ENCODE measurements at places on chromosomes 16 and 17.

GRCh38 chr17:50349243-50349600, 3.3 kb downstream of the XYLT2 start:
- no peak for DNase-seq

DNA sequence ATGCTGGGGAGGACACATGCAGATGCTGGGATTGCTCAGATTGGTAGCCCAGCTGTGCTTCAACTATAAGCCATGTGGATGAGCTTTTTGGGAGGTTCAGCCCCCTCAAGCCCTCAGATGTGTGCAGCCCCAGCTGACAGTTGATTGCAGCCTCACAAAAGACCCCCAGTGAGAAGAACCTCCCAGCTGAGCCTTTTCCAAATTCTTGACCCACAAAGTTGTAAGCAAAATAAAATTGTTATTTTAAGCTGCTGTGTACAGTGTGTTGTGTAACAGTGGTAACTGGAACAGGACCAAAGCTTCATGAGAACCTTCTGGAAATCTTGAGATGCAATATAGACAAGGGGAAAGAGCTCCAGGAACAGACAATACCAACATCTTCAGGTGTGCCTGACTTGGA, 156.8 kb upstream of the IRX3 start:
- DNase-seq: no peak

DNA sequence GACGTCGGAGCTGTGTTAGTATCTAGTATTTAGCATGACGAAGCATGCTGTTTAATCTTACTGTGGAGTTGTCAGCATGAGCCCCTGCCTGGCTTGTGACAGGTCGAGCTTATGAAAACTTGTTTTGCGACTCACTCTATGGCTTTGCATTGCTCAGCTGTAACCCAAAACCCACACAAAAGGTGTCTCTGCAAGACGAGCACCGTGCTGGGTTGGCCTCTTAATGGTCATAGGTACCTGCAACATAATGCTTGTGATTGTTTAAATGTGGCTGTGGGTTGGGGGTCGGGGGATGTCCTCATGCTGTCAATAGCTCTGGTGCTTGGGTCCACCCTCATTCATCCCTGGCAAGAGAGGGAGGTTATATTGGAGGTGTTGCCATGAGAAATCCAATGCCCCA, 5.4 kb downstream of the NTN1 start:
- DNase-seq: no peak

- no peak for DNase-seq
These were observed 39.8 kb upstream of the TOM1L1 start for GRCh38 chr17:54860617-54861470.

DNA sequence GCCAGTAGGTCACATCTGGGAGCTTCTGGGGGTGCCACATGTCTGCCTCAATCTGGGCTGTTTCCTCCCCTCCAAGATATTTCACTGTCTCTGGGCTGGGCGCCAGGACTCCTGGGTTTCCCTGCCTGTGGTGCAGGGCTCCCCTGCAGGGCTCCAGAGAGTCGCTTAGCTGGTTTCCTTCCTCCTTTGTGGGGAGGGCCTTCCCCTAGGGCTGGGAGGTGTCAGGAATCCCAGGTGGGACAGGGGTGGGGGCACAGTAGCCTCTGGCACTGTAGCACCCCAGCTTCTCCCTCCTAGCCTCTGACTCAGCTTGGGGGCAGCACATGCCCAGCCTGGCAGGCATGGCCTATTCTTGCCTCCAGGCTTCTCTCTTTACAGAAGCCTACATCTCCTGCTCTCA, 2.6 kb downstream of the RARA start:
- no peak for DNase-seq

All from activated effector memory CD4-positive, alpha-beta T cell treated with Interleukin-2 at 50 U/mL for 16 hours (primary cell).